WTC11 (cell line): ENCODE measurements at places on chromosomes 4 and X.

- no peak for DNase-seq
Measured at GRCh38 chr4:5366009-5366386, 314.7 kb downstream of the STK32B start.

DNA sequence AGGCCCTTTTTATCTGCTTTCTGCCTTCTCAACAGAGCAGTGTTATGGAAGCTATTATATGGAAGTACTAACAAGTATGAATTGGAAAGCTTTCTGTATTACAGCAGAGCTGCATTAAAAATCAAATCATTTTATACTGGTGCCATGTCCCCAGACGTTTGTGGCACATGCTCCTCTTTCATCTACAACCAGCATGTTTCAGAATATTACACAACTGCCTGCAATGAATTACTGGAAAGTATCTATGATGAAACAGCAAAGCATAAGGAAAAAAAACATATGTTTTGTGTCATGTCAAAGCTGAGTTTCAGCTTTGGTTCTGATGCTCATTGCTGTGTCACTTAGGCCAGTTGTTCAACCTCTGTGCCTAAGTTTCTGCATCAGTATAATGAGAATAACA is 576.8 kb downstream of the GBA3 start:
- no peak for DNase-seq

- DNase-seq: no peak
Measured at GRCh38 chr4:87071401-87071800, 136.6 kb downstream of the AFF1 start.

GRCh38 chrX:151722241-151722846 is 6.5 kb downstream of the FATE1 start:
- peak; percentile 71 for DNase-seq

- DNase-seq: no peak
Measured at GRCh38 chr4:107572281-107572680, 147.8 kb downstream of the PAPSS1 start.

GRCh38 chr4:1793496-1793840 is 375 bp downstream of the FGFR3 start:
- peak; percentile 56 for DNase-seq

DNA sequence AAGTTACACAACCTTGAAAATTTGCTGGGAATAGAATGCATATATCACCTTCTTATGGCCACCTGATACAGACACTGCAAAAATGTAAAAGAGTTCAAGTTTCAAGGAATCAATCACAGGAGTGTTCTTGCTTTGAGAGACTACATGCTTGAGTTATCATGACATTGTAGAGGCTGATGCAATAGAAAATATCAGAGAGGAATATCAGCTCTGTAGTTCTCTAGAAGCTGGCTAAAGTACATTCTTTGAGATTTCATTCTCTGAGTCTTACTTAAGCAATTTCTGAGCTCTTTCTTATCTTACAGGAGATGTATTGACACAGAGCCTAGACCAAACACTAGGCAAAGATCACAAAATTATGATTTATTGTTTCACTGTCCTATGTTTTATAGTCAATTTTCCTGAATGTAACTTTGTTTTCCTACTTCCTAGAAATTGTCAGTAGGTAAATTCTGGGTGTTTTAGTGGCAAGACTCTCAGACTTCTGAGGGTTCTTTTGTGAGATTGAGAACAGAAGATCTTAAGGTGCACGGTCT is 152.1 kb upstream of the HPGD start:
- DNase-seq: no peak

DNA sequence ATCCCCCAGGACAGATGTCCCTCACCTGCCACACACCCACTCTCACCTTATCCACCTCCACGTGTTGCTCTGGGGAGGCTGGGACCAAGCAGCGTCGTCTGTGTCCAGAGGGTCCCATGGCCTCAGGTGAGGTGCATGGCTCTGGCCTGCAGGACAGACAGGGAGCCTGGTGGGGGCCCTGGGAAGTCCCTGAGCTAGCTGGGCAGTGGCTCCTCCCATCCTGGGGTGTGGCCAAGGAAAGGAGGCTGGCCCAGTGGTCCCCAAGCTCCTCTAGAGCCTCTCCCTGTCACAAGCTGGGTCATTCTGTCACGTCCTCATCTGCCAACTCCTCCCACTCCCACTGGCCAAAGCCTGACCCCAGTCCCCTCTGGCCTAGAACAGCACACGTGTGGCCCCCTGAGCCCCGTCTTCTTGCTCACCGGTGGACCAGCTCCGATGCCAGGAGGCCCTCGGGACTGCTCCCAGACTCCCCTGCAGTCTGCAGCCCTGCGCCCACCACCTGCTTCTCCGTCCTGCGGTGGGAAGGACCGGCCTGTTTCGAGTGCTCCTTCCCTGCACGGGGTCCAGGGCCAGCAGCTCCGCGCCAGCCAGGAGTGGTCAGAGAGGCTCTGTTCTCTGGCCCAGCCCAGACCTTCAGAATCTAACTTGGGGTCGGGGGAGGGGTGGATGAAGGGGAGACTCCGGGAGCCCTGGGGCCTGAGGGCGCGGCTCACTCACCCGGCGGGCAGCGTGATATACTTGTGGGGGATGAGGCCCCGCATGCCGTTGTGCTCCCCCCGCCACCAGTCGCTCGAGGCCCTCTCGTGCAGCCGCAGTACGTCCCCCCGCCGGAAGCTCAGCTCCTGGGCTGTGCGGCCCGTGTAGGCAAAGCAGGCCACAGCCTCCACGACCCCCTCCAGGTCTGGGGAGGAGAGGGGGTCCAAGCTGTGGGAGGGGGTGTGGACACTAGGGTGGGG is 4.8 kb downstream of the AVPR2 start:
- DNase-seq: peak; percentile 47

DNA sequence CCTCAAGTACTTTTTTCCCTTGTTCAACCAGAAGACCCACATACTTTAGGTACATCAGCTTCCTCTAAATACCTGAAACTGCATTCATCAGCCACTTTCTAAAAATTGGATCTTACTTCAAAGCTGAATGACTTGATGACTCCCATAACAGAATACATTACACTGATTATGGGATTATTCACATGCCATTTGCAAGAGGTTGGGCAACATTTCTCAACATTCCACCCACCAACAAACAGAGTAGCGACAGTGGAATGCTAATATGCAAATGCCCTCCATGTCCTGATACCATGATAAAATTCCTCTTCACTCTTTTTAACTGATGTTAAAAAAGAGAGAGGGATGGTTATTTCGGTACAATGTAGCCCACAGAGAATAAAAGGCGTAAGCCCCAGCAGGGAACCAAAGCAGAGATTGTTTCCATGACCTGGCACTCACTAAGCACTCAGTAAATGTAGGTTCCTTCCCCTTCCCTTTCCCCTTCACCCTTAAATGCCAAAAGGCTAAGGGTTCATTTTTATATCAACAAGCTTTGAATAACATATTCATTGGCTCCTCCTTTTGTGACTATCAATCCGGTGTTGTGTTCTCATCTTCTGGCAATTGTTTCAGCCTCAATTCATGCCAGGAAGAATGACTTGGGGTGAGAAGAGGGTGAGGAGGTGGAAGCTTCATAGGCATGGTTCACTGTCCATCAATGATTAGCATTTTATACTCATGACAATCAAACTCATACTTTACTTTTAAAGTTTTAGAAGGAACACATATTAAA is 317.2 kb downstream of the DHX15 start:
- DNase-seq: no peak

- no peak for DNase-seq
Measured at GRCh38 chr4:142406917-142407501, 439.1 kb downstream of the INPP4B start.

GRCh38 chr4:84917869-84918600 is 48.5 kb downstream of the WDFY3 start:
- DNase-seq: no peak

DNA sequence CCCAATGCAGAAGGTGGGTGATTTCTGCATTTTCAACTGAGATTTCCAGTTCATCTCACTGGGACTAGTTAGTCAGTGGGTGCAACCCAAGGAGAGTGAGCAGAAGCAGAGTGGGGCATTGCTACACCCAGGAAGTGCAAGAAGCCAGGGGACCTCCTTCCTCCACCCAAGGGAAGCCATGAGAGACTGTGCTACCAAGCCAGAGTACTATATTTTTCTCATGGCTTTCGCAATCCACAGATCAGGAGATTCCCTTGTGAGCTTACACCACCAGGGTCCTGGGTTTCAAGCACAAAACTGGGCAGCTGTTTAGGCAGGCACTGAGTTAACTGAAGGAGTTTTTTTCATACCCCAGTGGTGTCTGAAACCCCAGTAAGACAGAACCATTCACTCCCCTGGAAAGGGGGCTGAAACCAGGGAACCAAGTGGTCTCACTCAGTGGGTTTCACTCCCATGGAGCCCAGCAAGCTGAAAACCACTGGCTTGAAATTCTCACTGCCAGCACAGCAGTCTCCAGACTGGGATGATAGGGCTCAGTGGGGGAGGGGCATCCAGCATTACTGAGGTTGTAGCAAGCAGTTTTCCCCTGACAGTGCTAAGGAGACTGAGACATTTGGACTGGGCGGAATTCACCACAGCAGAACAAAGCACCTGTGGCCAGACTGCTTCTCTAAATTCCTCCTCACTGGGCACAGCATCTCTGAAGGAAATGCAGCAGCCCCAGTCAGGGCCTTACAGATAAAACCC is 903.4 kb downstream of the TECRL start:
- DNase-seq: peak; percentile 36

- no peak for DNase-seq
Measured at GRCh38 chr4:101014417-101014816, 332.9 kb downstream of the PPP3CA start.

DNA sequence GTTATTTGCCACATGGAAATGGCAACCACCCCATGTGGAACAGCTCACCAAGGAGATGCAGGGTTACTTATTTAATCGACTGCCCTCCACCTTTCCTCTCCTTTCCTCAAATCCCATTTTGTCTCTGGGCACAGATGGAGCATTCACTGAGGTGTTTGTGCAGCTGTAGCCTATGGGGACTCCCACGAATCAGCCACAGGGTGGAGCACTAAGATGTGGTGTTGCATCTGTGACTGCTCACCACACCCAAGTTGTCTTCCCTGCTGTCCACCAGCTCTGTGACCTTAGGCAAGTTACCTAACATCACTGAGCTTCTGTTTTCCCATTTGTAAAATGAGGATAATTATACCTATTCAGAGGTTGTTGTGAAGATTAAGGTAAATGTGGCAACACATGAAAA is 252.4 kb upstream of the CPEB2 start:
- peak; percentile 16 for DNase-seq

DNA sequence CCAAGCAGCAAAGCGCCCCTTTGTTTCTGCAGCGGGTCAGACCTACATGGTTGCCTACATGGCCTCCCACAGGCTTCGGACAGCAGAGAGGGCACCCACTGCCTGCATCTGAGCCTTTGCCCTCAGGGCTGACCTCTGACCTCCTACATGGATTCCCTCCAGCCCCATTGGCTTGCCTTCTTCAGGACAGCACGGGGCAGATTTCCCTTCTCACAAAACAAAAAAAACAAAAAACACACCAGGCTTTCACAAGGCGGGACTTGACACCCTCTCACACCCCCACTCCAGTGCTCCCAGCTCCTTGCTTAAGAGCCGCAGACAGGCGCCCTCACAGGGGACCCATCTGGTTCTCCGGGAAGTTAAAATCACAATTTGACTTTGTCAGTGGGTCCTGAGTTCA is 32.9 kb downstream of the ZFYVE28 start:
- no peak for DNase-seq

GRCh38 chr4:105632599-105632998 is 75.9 kb downstream of the INTS12 start:
- DNase-seq: no peak

DNA sequence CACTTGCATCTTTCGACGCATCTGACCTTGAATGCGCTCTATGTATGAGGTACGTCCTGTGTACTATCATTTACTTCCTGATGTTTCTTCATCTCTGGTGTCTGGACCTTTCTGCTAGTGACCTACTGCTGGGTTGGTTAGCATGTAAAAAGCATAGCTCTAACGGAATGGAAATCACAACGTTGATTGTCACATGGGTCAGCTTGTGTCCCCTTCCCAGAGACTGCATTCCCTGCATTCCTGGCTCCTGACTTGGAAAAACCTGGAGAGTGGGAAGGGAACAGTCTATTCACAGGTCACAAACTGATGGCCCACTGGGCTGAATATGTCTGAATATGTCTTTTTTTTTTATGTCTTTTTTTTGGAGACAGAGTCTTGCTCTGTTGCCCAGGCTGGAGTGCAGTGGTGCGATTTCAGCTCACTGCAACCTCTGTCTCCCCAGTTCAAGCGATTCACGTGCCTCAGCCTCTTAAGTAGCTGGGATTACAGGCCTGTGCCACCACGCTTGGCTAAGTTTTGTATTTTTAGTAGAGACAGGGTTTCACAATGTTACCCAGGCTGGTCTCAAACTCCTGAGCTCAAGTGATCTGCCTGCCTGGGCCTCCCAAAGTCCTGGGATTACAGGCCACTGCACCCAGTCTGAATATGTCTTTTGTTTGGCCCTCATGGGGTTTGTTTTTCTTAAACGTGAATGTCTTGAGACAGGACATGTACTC is 16.3 kb downstream of the LONRF3 start:
- no peak for DNase-seq

GRCh38 chr4:138707746-138708677 is 307.6 kb upstream of the NOCT start:
- DNase-seq: no peak

GRCh38 chr4:34035225-34035624 is 2209.1 kb downstream of the ARAP2 start:
- DNase-seq: no peak

- no peak for DNase-seq
Measured at GRCh38 chr4:786861-787300, 39.0 kb downstream of the CPLX1 start.

GRCh38 chr4:124931050-124931449 is 218.5 kb upstream of the ANKRD50 start:
- no peak for DNase-seq

GRCh38 chrX:131739823-131740222 is 195.9 kb downstream of the OR13H1 start:
- DNase-seq: no peak

DNA sequence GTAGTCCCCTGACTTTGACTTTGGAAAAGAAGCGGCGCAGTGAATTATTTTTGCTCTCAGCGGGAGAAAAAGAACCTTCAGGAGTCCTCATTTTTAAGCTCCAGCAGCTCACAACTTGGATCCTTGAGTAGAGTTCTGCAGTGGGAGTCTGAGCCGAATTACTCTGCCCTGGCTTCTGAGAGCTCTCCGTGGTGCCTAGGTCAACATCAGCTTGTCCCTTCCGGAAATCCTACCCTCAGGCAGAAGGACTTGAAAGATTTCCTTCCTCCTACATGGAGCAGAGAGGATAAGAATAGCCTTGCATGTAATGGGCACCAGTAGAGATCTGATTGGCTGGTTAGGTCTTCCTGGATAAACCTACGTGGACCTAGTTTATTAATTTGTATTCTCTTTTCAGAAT is 549.7 kb upstream of the TENM3 start:
- DNase-seq: no peak

DNA sequence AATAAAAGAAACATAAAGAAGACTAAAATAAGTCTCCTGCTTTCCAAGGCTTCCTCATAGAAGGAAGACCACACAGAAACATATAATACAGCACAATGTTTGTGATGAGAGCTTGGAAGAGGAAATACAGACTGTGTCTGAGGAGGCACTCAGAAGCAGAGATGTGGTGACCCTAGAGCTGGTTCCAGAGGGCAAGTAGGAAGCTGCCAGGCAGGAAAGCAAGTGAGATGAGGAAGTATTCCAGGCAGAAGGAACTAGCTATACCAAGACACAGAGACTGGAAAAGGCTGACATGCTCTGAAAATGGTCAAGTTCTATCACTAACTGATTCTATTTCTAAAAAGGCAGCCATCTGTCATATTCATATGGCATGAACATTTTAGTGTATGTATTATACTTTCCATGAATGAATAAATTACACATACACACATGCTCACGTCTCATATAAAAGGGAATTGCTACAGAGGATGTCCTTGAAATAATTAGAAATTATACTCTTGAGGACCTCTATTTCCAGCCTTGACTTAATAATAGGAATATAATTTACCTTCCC is 16.6 kb upstream of the HSFX2 start:
- no peak for DNase-seq

- peak; percentile 10 for DNase-seq
Measured at GRCh38 chr4:83536362-83537272, 709 bp downstream of the GPAT3 start.
